CD4-positive, alpha-beta T cell treated with Interleukin-15 for 4 hours (primary cell): ENCODE measurements at places on chromosomes 2 and 18.

GRCh38 chr18:39350945-39351344 lies 1785.3 kb upstream of the CELF4 start:
- no peak for DNase-seq

DNA sequence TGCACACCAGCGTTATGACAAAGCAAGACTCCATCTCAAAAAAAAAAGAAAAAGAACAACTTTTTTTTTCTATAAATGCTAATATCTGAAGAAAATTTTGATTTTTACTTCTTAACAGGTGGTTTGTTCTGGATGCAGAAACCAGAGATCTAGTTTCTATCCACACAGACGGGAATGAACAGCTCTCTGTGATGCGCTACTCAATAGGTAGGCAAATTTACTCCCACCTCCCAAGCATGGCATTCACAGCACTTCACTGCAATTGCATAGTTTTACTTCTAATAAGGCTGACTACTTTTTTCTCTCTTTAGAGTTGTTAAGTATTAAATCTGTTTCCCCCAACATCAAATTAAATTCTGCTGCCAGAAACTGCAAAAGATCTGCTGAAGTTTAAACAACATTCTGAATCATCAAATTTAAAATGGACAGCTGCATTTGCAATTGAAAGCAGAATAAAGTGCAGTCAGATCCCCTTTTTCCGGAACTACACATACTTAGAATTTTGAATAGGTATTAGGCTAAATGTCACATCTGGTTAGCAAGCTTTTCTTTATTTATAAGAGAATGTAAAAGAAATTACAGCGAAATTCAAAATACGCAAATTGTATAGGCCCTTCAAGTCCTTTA lies 45.1 kb downstream of the COX7A2L start:
- DNase-seq, result no peak

DNA sequence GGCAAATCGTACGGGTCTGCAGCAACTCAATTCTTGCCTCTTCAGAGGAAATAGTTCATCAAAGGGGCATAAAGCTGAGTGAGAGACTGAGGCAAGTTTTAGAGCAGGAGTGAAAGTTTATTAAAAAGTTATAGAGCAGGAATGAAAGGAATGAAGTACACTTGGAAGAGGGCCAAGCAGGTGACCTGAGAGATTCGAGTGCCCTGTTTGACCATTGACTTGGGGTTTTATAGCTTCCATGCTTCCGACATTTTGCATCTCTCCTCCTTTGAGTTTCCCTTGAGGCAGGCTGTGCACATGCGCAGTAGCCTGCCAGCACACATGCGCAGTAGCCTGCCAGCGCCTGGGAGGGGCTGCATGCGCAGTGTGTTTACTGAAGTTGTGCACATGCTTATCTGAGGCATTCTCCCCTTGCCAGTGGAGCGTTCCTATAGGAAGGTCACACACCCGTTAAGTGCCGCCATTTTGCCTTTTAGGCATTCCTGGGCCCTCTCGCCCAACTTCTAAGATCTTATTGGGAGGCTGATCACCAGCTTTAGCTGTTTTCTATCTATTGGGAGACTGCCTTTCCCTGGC lies 265.5 kb upstream of the MGAT5 start:
- DNase-seq, result no peak

DNA sequence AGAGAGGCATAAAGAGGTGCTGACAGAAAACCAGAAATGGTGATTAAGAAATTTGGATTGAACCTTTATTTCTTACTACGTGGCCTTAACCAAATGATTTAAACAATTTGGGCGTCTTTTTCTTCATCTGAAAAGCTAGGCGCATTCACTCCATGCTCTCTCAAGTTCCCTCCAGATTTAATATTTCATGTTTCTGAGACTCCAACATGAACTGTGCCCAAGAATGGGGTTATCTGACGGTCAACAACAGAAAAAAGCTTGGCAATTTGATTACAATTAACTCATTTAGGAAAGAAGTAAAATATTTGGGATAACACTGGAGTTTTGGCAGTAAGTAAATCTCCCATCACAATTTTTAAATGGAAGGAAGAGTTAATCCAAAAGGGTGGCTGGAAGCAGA lies 345.4 kb downstream of the ARHGAP15 start:
- no peak for DNase-seq

GRCh38 chr2:45974056-45974455 lies 322.6 kb downstream of the PRKCE start:
- DNase-seq, result no peak

- no peak for DNase-seq
These were observed 61.8 kb upstream of the RPL31 start for GRCh38 chr2:100940240-100940639.

DNA sequence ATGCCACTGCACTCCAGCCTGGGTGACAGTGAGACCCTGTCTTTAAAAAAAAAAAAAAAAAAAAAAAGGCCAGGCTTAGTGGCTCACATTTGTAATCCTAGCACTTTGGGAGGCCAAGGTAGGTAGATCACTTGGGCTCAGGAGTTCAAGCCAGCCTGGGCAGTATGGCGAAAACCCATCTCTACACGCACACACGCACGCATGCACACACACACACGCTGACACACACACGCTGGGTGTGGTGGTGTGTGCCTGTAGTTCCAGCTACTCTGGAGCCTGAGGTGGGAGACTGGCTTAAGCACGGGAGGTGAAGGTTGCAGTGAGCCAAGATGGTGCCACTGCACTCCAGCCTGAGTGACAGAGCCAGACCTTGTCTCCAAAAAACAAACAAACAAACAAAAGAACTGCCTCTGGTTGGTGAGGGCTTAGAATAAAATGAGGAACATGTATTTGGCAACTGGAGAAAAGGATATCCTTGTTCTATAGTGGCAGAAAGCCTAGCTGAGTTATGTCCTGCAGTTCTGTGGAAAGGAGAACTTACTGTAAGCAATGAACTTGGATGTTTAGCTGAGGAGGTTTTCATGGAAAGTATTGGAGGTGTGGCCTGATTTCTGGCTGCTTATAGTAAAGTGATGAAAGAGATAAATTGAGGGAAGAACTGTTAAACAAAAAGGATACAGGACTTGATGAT lies 34.0 kb downstream of the HAT1 start:
- DNase-seq, result no peak

- DNase-seq, result no peak
These were observed 286.1 kb downstream of the SOX11 start for GRCh38 chr2:5978131-5978751.

GRCh38 chr2:158094487-158095092 lies 7.1 kb upstream of the UPP2 start:
- DNase-seq, result no peak

DNA sequence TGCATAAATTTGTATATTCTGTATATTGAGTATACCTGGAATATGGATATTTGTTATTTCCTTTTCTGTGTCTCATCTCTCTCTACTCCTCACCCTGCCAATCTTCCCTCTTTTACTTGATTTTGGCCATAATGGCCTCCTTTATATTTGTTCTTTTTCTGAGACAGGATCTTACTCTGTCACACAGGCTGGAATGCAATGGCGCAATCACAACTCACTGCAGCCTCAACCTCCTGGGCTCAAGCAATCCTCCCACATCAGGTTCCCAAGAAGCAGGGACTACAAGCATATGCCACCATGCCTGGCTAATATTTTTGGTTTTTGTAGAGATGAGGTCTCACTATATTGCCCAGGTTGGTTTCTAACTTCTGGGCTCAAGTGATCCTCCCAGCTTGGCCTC lies 30.5 kb downstream of the PREPL start:
- no peak for DNase-seq

- no peak for DNase-seq
These were observed 23.9 kb downstream of the IAH1 start for GRCh38 chr2:9498210-9498609.

- no peak for DNase-seq
These were observed 279.0 kb downstream of the KIAA1328 start for GRCh38 chr18:37107748-37108522.

DNA sequence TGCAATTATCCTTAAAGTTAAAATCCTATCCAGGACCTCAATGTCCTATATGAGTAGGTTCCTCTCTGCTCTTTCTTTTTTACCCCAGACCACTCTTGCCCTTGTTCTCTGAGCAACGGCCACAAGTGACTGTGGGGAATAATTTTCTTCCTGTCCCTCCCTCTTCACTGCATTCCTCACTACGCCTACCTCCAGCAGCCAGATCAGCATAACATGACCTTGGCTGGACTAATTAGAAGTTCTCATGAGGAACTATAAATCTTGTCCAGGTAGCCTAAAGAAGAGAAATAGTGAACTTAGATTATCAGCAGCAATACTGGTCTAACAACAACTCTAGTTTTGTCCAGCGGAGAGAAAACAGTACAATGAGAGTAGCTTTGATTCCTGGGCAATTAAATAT lies 643.8 kb upstream of the KLHL29 start:
- no peak for DNase-seq

GRCh38 chr18:57052173-57052572 lies 94.7 kb upstream of the BOD1L2 start:
- no peak for DNase-seq

DNA sequence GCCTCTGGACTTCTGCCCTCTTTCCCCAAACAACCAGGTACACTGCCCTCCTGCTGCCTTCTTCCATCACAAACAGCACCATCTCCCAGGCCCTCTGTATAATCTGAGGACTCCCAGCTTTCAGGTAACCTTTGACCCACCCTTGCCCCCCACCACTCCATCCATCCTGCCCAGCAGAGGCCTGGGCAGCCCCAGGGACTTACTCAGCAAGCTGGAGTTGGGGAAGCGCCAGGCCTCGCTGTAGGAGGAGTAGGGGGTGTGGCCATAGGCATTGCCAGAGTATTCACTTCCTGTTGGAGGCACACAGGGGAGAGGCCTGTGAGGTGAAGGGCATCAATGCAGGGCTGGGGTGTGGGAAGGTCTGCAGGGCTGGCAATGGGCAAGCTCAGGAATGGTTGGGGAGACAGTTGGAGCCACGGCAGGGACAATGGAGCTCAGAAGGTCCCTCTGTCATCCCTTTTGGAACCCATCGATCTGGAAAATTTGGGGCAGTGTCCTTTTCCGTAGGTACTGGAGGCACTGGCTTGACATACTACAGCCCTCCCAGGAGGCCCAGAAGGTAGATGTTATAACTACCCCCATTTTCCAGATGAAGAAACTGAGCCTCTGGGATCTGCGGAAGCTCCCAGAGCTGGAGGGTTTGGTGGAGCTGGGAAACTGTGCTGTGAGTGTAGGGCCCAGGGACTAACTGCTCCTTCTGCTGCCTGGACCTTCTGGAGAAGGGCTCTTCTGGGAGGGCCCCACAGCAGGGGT lies 46.3 kb downstream of the PSD4 start:
- no peak for DNase-seq

- no peak for DNase-seq
These were observed 14.3 kb upstream of the SLC25A52 start for GRCh38 chr18:31774962-31775361.

DNA sequence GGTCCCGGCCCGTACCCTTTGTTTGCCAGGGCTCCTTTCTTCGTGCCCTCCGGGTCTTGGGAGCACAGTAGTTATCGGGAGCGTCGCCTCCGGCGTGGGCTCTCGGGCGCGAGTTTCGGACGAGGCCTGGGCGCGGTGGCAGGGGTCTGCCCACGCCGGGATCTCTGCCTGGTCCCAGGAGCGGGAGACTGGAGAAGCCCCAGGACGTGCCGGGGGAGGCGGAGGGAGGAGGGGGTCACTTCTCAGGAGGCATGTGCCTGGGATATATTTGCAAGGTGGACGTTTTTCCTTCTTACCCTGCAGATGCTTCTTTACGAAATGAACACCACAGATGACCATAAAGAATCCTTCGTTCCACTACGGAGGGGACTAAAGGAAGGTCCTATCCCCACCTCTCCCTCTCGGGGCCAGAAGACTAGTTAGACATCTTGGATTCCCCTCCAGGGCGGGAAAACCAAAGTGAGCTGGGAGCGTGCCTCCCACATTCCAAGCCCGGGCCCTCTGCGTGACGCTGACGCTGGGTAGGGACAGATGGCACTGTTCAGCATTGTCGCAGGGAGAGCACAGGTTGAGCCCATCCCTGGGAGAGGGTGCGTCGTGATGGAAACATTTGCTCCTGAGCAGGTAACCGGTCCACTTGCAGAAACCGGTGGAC lies 483 bp upstream of the FHL2 start:
- no peak for DNase-seq

- DNase-seq, result no peak
These were observed 17.1 kb downstream of the EDAR start for GRCh38 chr2:108971661-108972566.
